ENCODE measurements at places on chromosomes 1 and 21. TPM values are rescaled to one million over a fixed set of nuclear protein-coding genes. Genes with fewer than 3 reads are reported as not detected.
A peak's percentile ranks its signal among the peaks of the same experiment; 100 is the strongest.

Gene LRRC38
- polyA plus RNA-seq = not detected

Gene LIPI
- not detected for polyA plus RNA-seq

Gene OR2L13
- polyA plus RNA-seq = not detected

Gene MYOCOS
- not detected for polyA plus RNA-seq

Gene TFF3
- polyA plus RNA-seq = not detected

Gene PGD
- polyA plus RNA-seq = 51.3 TPM

GRCh38 chr1:234564035-234565029 is 45.6 kb downstream of the IRF2BP2 start:
- no peaks in the 10 kb centered on the region for H3K36me3 ChIP-seq
- H3K27me3 ChIP-seq = no peaks in the 10 kb centered on the region
- no peak overlapping the region for H3K4me3 ChIP-seq
- DNase-seq = no peak
- no peaks in the 10 kb centered on the region for H3K4me1 ChIP-seq

DNA sequence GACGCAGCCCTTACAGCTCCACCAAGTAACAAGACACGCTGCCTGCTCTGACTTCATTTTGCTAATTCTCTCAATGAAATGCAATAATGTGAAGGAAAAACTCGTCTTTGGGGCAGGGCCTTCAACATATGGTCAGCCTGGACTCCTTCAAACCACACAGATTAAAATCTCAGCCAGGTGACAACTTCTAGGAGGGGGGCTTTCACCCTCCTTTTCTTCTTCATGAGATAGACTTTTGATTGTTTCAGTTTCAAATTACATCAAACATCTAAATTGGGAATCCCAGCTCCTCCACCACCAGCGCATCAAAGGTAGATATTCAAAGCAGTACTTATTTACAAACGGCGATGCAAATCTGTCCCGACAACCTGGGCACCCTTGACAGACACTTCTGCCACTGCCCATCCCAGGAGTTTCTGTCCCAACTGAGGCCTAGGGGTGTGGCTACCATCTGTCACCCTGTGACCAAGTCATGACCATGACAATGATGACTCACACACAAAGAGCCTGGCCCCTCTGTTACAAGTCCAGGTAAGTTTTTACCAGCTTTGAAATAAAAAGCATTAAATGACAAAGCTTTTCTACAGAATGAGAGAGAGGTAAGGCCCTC is 29.7 kb downstream of the SSBP3 start:
- H3K36me3 ChIP-seq = peaks cover 6% of the 10 kb centered on the region
- DNase-seq = peak; percentile 38
- peak overlapping the region; percentile 58 for H3K4me3 ChIP-seq
- H3K27me3 ChIP-seq = peaks cover 4% of the 10 kb centered on the region
- H3K27ac ChIP-seq = peak overlapping the region; percentile 89
- H3K4me1 ChIP-seq = peaks cover 98% of the 10 kb centered on the region

DNA sequence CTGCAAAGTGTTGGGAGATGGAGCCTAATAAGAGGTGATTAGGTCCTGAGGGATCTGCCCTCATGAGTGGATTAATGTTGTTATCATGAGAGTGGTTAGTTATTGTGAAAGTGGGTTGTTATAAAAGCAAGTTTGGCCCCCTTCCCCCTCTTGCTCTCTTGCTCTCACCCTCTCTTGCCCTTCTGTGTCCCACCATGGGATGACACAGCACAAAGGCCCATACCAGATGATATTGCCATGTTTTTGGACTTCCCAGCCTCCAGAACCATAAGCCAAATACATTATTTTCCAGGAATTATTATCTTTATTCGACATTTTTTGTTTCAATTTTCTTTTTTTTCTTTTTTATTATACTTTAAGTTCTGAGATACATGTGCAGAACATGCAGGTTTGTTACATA is 41.4 kb upstream of the IGSF5 start:
- no peaks in the 10 kb centered on the region for H3K36me3 ChIP-seq
- no peak overlapping the region for H3K4me3 ChIP-seq
- H3K4me1 ChIP-seq = no peaks in the 10 kb centered on the region
- no peak overlapping the region for H3K27ac ChIP-seq
- DNase-seq = no peak
- peaks cover 6% of the 10 kb centered on the region for H3K27me3 ChIP-seq

- no peak for DNase-seq
- H3K27me3 ChIP-seq = peaks cover 6% of the 10 kb centered on the region
- no peaks in the 10 kb centered on the region for H3K36me3 ChIP-seq
- H3K4me1 ChIP-seq = no peaks in the 10 kb centered on the region
- no peak overlapping the region for H3K27ac ChIP-seq
Measured at GRCh38 chr1:214186103-214186824, 94.7 kb upstream of the SMYD2 start.

DNA sequence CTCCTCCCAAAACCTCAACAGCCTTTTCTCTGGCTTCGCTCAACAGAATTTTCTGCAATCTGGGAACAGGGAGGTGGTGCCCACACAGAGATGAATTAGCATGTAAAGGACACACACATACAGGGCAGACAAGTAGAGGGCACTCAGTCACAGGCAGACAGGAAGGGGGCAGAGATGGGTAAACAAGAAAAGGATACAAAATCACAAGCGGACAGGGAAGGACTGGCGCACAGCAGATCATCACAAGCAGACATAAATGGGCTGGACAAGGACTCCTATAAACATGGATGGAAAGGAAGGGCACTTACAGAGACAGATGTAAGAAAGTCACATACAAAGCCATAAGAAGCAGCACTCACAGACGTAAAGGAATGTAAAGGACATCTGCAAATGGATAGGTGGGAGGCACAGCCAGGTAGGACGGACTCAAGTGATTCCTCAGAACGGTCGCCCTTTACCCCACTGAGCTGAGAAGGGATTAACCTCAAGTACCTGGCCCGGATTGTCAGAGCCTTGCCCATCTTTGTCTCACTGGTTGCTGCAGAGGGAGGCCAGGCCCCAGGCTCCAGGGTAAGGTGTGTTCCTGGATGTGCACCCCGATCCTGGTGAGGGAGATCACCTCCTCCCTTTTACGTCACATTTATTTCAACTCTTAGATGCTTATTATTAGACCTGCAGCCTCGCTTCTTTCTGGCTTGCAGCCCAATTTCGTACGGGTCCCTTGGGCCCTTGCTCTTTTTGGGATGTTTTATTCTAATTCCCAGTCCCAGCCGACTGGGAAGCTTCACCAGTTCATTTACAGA is 836 bp upstream of the PRCC start:
- DNase-seq = no peak
- H3K36me3 ChIP-seq = peaks cover 13% of the 10 kb centered on the region
- H3K4me3 ChIP-seq = no peak overlapping the region
- H3K27me3 ChIP-seq = no peaks in the 10 kb centered on the region
- H3K4me1 ChIP-seq = peaks cover 35% of the 10 kb centered on the region
- no peak overlapping the region for H3K27ac ChIP-seq

- peaks cover 11% of the 10 kb centered on the region for H3K27me3 ChIP-seq
- no peak overlapping the region for H3K27ac ChIP-seq
- H3K36me3 ChIP-seq = no peaks in the 10 kb centered on the region
- H3K4me3 ChIP-seq = no peak overlapping the region
Measured at GRCh38 chr1:19973616-19974015, 5.8 kb downstream of the PLA2G2A start.

DNA sequence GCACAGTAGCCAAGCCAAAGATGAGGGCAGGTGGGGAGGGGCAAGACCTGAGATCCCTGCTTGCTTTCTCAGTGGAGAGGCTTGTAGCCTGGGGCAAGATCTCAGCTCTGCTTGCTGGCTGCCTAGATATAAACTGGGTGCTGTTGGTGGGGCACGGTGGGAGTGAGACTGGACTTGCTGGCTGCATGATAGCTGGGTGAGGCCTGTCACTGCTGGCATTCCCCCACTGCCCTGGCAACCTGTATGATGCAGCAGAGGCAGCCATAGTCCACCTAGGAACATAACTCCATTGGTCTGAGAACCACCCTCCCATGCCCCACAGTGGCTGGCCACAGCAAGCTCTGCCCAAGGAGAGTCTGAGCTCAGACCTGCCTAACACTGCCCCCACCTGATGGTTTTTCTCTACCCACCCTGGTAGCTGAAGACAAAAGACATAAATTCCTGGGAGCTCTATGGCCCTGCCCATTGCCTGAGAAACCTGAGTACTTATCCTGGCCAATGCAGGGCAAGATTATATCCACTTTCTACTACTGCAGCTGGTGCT is 261.9 kb upstream of the DEPDC1 start:
- H3K36me3 ChIP-seq = no peaks in the 10 kb centered on the region
- no peak for DNase-seq
- no peak overlapping the region for H3K27ac ChIP-seq
- H3K4me3 ChIP-seq = no peak overlapping the region
- H3K4me1 ChIP-seq = no peaks in the 10 kb centered on the region

- H3K4me1 ChIP-seq = peaks cover 70% of the 10 kb centered on the region
- H3K36me3 ChIP-seq = no peaks in the 10 kb centered on the region
- H3K27ac ChIP-seq = peak overlapping the region; percentile 78
- no peak overlapping the region for H3K4me3 ChIP-seq
- H3K27me3 ChIP-seq = peaks cover 2% of the 10 kb centered on the region
Measured at GRCh38 chr1:12145616-12146342, 21.0 kb upstream of the TNFRSF1B start.

- DNase-seq = no peak
- no peaks in the 10 kb centered on the region for H3K27me3 ChIP-seq
Measured at GRCh38 chr1:246219508-246220030, 287.5 kb downstream of the SMYD3 start.

GRCh38 chr21:36073181-36073580 is 3.4 kb downstream of the CBR1 start:
- peaks cover 12% of the 10 kb centered on the region for H3K36me3 ChIP-seq
- H3K27me3 ChIP-seq = peaks cover 5% of the 10 kb centered on the region
- no peak overlapping the region for H3K4me3 ChIP-seq

- peaks cover 14% of the 10 kb centered on the region for H3K27me3 ChIP-seq
- H3K4me3 ChIP-seq = no peak overlapping the region
- H3K4me1 ChIP-seq = no peaks in the 10 kb centered on the region
Measured at GRCh38 chr1:227042292-227042691, 102.2 kb downstream of the COQ8A start.

DNA sequence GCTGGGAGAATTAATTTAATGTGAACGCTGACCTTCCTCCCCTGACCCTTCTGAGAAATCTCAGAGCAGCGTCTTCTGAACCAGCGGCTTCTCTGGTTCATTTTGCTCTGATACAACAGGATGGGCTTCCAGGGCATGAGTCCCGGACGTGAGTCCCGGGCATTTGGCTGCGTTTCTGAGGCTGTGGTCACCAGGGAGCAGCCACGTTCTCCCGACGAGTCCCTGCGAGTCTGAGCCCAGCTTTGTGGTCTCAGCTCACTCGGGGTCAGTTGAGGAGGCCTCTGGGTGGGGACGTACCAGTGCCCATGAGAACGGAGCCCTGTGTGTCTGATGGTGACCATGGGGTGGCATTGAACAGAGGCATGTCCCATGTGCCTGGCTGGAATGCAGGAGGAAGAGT is 17.7 kb upstream of the OBSCN start:
- no peak overlapping the region for H3K4me3 ChIP-seq
- peaks cover 15% of the 10 kb centered on the region for H3K4me1 ChIP-seq
- H3K36me3 ChIP-seq = no peaks in the 10 kb centered on the region
- no peak overlapping the region for H3K27ac ChIP-seq
- no peak for DNase-seq
- peaks cover 3% of the 10 kb centered on the region for H3K27me3 ChIP-seq
